Effector memory CD4-positive, alpha-beta T cell (primary cell): ENCODE measurements at places on chromosomes 7 and 10.

GRCh38 chr7:21426286-21427181, 1.3 kb upstream of the SP4 start:
- DNase-seq: no peak

GRCh38 chr10:57898231-57898630, 369.5 kb downstream of the IPMK start:
- DNase-seq: no peak

DNA sequence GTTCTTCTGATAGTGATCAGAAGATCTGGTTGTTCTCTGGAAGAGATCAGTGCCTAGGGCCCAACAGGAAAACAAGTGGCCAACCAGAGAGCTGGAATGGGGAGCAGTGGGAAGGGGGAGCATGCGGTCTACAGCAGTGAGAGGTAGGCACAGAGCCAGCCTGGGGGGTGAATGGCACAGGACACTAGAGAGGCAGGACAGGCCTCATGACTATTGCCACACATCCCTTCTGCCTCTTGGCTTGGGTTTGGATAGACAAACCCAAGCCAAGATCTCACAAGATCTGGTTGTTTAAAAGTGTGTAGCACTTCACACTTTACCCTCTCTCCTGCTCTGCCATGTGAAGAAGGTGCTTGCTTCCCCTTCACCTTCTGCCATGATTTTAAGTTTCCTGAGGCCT, 224.4 kb downstream of the ARHGAP12 start:
- DNase-seq: no peak

GRCh38 chr7:94015538-94015937, 11.4 kb upstream of the BET1 start:
- no peak for DNase-seq

DNA sequence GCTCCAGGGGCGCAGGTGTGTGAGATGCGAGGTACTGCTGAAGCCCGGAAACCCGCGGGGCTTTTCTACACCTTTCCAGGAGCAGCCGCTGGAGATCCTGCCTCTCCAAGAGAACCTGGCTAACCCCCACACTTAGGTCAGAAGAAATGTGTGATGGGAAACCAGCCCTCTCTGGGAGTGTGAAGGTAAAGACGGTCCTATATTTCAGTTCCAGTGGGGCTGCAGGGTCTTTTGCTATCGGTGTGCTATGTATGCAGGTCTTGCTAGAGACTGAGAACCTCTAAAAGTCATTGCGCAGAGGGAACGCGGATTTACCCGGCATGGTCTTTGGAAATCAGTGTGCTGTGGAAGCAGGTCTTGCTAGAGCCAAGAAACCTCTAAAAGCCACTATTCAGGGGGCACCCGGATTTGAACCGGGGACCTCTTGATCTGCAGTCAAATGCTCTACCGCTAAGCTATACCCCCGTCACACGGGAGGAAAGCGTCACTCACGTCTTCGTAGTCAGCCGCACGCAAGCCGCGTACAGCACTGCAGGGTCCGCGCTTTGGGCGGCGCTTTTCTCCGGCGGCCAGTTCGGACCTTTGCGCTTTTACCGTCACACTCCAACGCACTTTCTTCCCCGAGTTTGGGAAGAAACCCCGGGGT, 46.0 kb downstream of the ZNF777 start:
- no peak for DNase-seq
